Kidney epithelial cell (primary cell): ENCODE measurements at places on chromosomes 12 and 14. TPM values are rescaled to one million over a fixed set of nuclear protein-coding genes. Genes with fewer than 3 reads are reported as not detected.

The MYF6 gene
- total RNA-seq: not detected in 2 replicates

- no peak for DNase-seq
Measured at GRCh38 chr12:49987625-49988303, 15.0 kb downstream of the AQP6 start.

The GYS2 gene
- total RNA-seq: not detected in 2 replicates

The SLC25A21 gene
- total RNA-seq: 2.1 and 51.1 TPM in 2 replicates

The FAM181A gene
- not detected in 2 replicates for total RNA-seq

The C12orf50 gene
- not detected in 2 replicates for total RNA-seq

- DNase-seq: no peak
Measured at GRCh38 chr14:69615496-69616407, 4.4 kb downstream of the SUSD6 start.

The GDF3 gene
- total RNA-seq: not detected in 2 replicates

The ANKRD33 gene
- not detected in 2 replicates for total RNA-seq

- DNase-seq: peak; percentile 18
Measured at GRCh38 chr12:113961921-113962710, 4.0 kb downstream of the RBM19 start.

GRCh38 chr14:56059054-56059453, 59.2 kb upstream of the PELI2 start:
- peak; percentile 62 for DNase-seq

GRCh38 chr12:27143256-27144069, 61.1 kb upstream of the C12orf71 start:
- DNase-seq: no peak

- DNase-seq: no peak
Measured at GRCh38 chr14:50864946-50865345, 6.9 kb upstream of the ABHD12B start.

GRCh38 chr14:84877061-84877460, 652.9 kb upstream of the FLRT2 start:
- no peak for DNase-seq

DNA sequence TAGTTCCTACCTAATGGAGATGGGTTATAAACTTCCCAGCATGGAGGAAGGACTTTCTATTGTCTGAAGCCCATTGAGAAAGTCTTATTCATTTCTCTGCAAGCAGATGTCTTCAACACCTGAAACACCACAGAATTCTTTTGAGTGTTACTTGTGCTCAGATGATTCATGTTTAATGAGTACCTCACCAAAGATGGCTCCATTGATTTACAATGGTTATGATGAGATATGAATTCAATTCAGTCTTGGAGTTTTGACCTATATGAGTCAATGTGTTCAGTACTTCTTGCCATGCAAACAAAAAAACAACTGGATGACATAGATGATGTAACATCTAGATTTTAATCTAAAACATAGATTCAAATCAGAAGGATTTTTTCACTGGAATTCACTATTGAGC, 15.4 kb upstream of the PAWR start:
- DNase-seq: no peak

The RBP5 gene
- 0.27 TPM in 1 of 2 replicates, not detected in the other for total RNA-seq

The STON2 gene
- 17.9 and 20.2 TPM in 2 replicates for total RNA-seq

DNA sequence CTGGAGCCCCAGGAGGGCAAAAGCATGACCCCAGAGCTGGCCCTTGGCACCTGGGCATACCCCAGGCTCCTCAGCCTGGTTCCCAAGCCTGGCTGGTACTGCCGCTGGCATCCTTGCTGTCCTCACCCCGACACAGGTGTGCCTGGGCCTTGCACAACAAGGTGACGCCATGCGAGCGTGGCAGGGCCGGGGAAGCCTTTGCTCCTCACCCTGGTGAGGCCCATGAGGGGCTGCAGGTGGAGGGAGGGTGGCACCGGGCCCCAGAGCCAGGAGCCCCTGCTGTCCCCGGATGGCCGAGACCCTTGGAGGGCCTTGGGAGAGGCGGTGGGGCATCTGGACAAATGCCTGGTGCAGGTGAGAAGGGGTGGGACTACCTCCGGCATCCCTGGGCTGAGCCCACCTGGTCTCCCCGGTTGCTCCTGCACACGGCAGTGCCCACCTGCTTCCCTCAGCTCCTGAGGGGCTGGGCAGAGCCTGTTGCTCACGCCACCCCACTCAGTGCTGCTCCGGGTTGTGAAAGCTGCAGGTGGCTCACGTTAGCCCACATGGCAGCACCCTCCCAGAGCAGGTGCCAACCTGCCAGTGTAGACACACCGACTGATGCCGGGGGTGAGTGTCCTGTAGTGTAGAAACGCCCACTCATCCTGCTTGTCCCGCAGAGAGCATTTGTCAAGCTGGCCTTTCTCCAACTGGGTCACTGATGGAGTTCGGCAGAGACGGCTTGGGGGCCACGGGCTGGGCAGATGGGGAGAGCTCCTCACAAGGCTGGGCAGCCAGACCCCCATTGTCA, 24.6 kb upstream of the KIF26A start:
- no peak for DNase-seq

DNA sequence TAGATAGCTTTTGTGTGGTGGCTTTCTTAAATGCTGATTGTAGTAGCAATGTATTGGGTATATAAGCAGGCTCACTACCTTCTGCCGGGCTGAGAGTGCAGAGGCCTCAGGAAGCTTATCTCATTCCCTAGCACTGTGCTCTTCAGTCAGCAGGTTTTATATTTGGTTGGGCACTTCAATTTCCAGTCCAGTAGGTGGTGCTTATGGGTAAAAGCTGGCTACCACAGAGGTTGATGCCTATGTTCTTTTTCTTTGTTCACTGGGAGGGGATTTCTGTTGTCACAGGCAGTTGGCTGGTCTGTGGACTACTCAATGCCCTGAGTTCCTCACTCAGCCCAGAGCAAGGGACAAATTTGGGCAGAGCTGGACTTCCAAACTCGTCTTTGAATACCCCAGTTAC, 43.0 kb upstream of the GLIPR1 start:
- no peak for DNase-seq

- DNase-seq: no peak
Measured at GRCh38 chr14:58617619-58618018, 20.1 kb upstream of the DACT1 start.

The TAS2R46 gene
- total RNA-seq: 0.33 and 0.41 TPM in 2 replicates

GRCh38 chr12:3564411-3564810, 73.4 kb downstream of the PRMT8 start:
- DNase-seq: no peak

The KRT78 gene
- not detected in 2 replicates for total RNA-seq
